ENCODE measurements at places on chromosomes 2 and 18. TPM values are rescaled to one million over a fixed set of nuclear protein-coding genes. Genes with fewer than 3 reads are reported as not detected.

LMAN1 gene
- total RNA-seq, result 50.8 TPM

ITGA6 gene
- 38.9 TPM for total RNA-seq

SH3RF3 gene
- 11.2 TPM for total RNA-seq

- DNase-seq, result no peak
Observed at GRCh38 chr2:36820942-36821605, 124.6 kb downstream of the VIT start.

DNA sequence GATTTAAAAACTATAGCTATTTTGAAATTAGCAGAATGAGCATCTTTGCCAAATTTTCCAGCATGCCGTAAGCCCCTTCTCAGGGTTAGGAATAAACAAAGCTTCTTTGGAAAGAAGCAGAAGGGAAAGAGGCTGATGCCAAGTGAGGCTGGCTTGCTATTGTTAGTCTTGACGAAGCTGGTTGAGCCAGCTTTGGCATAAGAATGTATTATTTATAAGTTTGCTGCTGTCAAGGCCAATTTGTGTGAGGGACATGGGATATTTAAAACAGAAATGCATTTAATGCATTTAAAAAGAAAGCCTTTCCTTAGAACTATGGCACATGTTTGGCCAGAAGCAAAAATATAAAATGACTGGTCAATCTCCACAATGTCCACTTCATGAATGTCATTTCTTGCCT lies 52.5 kb upstream of the TTN start:
- DNase-seq, result no peak

GRCh38 chr2:209663139-209663538 lies 108.5 kb upstream of the UNC80 start:
- DNase-seq, result no peak

DNA sequence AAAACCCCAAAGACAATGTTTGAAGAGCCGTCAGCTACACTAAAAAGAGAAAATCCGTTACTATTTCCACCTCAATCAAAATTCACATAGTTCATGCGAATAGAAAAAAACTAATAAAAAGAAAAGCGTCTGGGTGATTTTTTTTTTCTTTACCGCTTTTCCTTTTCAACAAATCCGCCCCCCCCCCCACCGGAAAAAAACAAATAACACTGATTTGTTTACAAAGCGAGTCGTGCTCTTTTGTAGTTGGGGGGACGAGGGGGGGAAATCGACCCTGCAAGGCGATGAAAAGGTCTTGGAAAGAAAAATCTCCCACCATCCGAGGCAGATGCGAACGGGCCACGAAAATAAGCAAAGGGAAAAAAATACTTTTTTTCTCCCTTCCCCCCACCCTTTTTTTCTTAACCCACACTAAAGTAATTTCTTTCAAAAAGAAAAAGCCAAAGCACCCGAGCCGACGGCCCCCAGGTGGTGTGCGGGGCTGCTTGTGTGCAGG lies 638 bp downstream of the ZNF521 start:
- DNase-seq, result no peak

DNA sequence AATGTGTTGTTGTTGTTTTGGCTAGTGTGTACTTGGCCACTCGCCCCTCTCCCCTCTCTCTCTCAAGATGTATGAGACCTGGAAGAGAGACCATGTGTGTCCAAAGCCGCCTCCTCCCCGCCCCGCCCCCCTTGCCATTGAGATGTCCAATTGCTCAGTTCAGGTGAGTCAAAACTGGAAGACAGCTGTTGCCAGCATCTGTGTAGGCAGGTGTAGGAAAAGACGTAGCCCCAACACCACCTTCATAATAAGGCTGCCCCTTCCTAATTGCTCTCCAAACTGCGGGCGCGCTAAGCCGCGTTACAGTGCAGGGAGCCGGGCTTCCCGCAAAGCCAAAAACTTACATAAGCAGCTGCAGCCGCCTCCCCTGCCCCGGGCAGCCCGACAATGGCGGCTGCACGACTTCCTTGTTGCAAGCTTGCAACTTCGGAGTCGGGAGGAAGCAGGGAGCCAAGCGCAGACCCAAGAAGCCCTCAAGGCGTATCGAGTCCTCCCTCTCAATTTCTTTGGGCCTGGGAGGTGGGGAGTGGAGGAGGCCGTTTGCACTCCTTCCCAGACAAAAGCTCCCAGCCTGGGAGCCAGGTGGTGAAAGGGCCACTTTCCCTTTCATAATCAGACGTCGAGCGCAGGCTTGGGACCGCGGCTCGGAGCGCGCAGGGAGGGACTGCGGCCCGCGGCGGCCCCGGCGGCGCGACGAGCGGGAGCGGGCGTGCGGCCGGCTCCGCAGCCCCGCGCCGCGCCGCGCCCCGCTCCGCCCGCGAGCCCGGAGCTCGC lies 882 bp downstream of the ZBTB14 start:
- peak; percentile 80 for DNase-seq

- no peak for DNase-seq
Observed at GRCh38 chr2:57204364-57204763, 842.2 kb upstream of the VRK2 start.

DNA sequence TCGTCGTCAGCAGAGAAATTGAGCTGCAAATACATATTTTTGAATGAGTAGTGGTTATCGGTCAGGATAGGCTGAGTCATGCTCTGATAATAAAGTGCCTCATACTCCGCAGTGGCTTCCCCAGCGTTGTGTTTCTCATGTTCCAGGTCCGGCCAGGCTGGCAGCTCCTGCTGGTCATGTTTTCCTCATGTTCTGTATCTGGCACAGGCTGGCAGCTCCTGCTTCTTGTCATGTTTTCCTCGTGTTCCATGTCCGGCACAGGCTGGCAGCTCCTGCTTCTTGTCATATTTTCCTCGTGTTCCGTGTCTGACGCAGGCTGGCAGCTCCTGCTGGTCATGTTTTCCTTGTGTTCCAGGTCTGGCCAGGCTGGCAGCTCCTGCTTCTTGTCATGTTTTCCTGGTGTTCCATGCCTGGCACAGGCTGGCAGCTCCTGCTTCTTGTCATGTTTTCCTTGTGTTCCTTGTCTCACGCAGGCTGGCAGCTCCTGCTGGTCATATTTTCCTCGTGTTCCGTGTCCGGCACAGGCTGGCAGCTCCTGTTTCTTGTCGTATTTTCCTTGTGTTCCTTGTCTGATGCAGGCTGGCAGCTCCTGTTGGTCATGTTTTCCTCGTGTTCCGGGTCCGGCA lies 148.9 kb downstream of the ATP9B start:
- DNase-seq, result no peak

All from cardiac septum (tissue), 1 donor.